ENCODE measurements at places on chromosomes 3 and 15. TPM values are rescaled to one million over a fixed set of nuclear protein-coding genes. Genes with fewer than 3 reads are reported as not detected.

- no peak for DNase-seq
These were observed 92.3 kb upstream of the LRIG1 start for GRCh38 chr3:66592927-66593625.

The BLM gene
- 6.0 TPM for total RNA-seq

The HIGD2B gene
- total RNA-seq, result 0.45 TPM

DNA sequence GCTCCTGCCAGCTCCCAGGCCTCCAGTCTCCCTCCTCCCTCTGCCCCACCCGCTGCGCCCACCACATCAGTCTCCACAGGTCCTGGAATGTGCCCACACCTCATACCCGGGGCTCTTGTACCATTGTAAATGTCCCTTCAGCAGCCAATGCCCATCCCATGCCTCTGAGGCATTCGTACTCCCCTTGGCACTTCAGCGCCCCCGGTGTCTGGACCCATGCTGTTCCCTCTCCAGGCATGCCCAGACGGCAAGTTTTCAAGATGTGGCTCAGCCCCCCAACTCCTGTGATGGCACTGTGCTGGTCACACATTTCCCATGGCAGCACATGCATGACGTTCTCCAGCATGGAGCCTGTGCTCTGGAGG is 13.3 kb downstream of the PLXND1 start:
- no peak for DNase-seq

The HHLA2 gene
- total RNA-seq, result 0.30 TPM

The TMEM212 gene
- total RNA-seq, result not detected

The CLDN11 gene
- total RNA-seq, result not detected

The FSD2 gene
- total RNA-seq, result not detected

The GOLGA6A gene
- total RNA-seq, result not detected

DNA sequence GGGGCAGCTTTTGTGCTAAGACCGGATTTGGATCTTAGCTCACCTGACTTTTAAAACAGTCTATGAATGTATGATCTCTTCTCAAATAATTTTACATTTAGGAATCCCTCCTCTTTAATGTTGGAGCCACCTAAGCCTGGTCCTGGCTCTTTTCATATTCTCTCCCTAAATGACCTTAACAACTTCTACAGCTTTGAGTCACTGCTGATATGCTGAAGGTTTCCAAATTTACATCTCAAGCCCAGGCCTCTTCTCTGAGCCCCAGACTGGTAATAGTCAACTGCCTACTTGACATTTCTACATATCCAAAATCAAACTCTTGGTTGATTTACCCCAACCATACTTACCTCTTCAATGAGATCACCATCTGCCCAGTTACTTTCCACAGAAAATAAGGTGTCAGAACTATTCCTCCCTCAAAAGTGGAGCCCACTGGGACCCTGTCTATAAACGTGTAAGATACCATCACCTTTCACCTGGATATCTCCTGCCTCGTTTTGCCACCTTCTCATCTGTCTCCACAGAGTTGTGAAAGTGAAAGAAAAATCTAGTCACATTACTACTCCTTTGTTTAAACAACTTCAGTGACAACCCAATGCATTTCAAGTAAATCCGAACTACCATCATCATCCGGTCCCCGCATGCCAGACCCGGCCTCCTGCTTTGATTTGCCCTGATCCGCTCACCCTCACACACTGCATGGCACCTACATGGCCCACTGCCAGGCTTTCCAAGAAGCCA is 48.8 kb downstream of the UBP1 start:
- no peak for DNase-seq

The FAM162A gene
- 28.8 TPM for total RNA-seq

DNA sequence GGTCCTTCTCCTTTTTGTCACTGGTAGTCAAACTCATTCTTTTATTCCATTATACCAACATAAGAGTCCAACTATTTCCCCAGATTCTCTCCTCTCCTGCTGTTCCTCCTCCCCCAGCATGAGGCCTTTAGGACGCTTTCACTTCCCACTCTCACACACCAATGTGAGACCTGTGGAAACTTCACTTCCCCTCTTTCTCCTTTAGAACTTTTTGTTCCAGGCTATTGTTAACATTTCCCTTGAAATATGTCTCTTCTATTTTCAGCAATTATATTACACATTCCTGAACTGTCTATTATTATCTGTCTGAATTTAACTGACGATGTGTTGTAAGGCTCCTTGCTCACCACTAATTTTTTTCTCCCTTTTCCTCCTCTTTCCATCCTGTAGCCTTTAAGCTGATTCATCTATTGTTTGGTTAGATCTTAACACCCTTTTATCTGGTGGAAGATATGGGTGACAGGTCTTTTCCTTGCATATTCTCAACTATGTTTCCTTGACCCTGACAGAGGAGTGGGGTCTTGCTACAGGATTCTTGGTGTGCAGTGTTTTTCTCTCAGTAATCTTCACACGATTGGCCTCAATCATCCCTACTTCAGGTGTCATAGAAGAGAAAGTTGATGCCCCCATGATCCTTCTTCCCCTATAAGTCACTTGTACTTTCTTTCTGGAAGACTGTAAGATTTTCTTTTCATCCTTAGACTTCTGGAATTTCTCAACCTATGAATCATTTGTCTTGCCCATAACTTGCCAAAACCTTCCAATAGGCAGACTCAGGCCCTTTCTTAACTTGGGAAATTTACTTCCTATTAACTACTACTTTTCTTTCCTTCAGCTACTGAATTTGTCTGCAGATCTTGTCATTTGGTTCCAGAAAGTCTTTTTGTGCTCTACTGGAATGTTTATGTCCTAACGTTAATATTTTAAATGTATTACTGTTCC is 5.9 kb downstream of the CYP19A1 start:
- no peak for DNase-seq

The GOLGA6L7 gene
- total RNA-seq, result not detected

DNA sequence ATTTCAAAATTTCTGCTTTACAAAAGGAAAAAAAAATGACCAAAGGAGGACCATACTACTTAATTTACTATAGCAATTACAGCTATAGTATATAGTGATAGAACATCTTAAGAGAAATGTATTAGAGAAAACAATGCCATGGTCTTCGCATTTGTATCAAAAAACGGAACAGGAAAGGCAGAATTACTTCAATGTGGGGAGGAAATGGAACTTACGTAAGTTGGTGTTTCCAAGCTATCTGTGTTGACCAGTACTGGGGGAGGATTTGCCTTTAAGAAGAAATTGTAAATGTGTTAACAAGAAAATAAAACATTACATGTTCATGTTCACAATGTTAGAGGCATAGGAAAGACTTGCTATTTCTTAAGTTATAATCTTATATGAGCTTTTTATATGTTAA is 119.9 kb upstream of the MELTF start:
- DNase-seq, result no peak

- no peak for DNase-seq
These were observed 30.1 kb upstream of the NEO1 start for GRCh38 chr15:73022161-73022560.

GRCh38 chr3:57446318-57446841 is 97.8 kb downstream of the DNAH12 start:
- no peak for DNase-seq

The VEPH1 gene
- total RNA-seq, result not detected

DNA sequence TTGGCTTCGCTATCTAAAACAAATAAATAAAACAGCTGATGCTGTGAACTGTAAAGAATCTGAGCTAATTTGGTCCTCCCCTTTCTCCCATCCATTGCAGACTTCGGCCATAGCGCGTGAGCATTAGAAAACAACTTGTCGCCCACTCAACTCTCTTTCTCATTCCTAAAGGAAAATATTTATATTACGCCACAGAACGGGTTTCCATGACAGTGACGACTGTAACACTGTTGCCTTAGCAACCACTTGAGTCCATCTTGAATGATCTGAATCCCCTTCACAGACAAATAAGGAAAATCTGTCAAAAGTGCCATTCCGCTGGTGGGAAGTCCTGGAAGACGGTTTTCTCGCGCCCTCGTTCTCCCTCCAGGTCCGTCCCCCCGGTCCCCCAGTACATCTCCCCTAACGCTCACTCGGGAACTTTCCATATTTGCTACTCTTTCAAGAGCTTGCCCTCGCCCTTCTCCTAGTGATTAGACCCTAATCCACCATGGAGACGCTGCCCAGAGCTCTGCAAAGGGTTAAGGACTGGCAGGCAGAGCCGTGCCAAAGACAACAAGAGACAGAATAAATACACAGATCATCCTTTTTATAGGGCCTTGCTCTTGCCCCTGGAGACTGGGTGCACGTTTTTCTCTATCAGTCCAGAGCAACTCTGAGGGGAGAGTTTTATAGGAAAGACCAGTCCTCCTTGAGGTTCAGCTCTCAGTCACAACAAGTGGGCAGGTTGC is 50.5 kb downstream of the CRYGS start:
- no peak for DNase-seq

GRCh38 chr3:123449102-123449996 is 459 bp upstream of the ADCY5 start:
- no peak for DNase-seq

The TMEM266 gene
- 0.16 TPM for total RNA-seq

The ZPLD1 gene
- not detected for total RNA-seq

The IGSF10 gene
- total RNA-seq, result not detected

DNA sequence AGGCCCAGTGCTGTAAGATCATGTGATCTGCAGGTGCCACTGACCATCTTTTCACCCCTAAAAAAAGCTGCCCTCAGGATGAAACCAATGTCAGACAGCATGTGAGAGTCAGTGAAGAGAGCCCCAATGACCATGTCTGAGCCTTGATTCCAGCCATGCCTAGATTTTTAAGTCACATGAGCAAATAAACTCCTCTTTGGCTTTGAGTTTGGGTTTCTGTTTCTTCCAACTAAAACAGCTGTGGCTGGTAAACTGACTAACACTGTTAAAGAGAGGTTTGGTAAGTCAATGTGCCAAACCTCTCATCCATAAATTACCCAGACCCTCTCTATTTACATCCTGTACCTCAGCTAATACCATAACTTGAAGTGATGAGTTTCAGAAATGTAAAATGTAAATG is 8.3 kb downstream of the MYO5A start:
- DNase-seq, result no peak

The SCN11A gene
- 0.12 TPM for total RNA-seq

GRCh38 chr15:78004222-78004727 is 73.2 kb downstream of the TBC1D2B start:
- no peak for DNase-seq

DNA sequence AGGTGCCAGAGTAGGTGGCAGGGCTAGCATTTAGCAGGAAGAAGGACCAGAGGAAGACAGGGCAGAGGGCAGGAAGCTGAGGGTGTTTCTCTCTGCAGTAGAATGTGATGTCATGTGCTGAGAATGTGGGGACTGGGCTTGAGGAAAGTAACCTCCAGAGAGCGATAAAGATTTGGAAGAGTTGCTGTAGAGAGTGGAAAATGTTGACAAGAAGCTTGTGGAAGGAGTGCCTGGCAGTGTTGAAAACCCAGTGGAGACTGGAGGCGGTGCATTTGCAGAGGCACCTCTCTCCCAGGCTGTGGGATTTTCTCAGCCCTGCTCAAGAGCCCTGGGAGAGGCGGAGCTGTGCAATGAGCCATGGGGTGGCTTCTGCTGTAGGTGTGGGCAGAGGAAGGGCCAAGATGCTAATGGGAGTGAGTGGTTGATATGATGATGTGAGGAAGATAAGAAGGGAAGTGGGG is 54.8 kb downstream of the MESD start:
- DNase-seq, result no peak

The ACOX2 gene
- total RNA-seq, result not detected

DNA sequence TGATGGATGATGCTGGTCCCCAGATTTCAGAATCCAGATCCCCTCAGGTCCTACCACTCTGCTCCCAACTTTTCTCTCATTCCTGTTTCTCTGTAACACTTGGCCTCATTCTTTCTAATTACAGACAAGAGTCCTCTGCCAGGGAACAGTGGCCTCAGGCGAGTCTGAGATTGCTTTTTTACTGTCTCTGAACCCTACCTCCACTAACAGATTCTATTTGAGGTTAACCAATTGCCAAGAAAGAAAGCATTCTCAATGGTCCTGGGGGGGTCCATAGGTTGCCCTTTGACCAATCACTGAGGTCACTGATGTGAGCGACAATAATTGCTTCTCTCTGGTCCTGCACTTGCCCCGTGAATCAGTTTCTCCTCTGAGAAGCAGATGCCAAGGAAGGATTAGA is 145.2 kb upstream of the TMEM108 start:
- DNase-seq, result no peak

The TJP1 gene
- total RNA-seq, result 0.41 TPM

GRCh38 chr3:184016811-184017671 is 643 bp downstream of the ABCC5 start:
- peak; percentile 31 for DNase-seq

- DNase-seq, result no peak
These were observed 16.9 kb upstream of the GUCA1C start for GRCh38 chr3:108970561-108970960.
